ENCODE measurements at places on chromosomes 16 and 17.

DNA sequence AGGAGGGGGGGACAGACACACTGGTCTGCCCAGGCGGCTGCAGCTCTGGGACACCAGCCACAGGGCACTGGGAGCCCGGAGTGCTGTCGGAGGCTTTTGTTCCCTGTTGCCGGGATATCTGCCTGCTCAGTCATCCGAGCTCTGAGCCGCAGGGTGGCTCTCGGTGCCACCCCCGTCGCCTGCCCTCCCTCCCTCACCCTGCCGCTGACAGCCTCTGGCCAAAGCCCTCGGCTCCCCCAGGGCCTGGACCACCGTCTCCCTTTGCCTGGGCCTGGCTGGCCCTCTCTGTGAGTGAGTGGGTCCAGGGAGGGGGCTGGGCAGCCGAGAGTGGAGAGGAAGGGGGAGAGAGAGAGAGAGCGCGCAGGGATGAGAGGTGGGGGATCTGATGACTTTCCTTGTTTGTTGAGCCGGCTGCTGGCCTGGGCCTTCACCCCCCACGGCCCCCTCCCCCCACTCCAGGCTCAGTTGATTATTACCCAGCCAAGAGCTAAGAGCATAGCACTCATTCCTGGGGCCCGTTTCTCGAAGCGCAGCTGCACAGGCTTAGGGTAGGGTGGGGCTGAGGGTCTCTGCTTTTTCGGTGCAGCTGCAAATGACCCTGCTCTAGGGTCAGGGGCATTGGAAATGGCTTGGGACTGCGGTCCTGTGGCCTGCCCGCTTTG lies 2.7 kb downstream of the FOXJ1 start:
- DNase-seq = no peak

DNA sequence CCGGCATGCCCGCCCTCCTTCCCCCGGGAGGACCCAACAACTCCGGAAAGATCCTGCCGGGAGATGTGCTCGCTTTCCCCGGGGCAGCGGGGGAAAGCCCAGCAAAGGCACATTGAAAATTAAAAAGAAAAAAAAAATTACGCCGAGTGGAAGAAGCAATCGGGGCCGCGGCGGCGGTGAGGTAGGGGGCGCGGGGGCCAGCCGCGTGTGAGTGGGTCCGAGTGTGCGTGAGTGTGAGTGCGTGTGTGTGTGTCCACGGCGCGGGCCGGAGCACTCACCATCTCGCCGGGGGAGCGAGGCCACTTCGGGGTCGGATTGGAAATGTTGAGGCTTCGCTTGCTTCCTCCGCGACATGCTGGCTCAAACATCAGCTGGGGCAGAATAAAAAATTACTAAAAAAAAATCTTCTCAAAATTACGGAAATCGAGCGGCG lies at the start of gene SALL1:
Gene SALL1 (minus strand): TSS at position 383 of the 433 bp plus-strand sequence. CDS start 29 bp downstream, at position 354.
- no peak for DNase-seq

DNA sequence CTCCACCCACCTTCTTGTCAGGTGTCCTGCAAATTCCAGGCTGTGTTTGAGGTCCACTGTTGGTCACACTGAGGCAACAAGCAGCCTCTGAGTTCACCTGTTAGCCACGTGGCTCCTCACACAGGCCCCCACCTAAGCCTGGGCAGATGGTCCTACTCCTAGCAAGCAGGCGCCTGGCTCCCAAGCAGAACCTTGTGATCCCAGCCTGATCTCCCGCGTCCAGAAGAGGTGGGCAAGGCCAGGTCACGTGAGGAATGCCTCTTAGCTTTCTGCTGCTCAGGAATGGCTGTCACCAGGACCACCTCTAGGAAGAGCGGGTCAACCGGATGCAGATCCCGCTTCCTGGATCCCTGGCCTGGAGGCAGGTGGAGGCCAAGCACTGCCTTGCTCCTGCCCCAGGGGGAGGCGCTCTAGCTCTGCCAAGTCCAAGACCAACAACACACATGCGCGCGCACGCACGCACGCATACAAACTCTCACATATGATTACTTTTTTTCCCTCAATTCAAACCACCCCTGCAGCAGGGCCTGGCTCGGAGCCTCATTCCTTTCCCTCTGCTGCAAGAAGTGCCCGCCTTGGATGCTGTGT lies 9.5 kb downstream of the CYB561 start:
- no peak for DNase-seq

DNA sequence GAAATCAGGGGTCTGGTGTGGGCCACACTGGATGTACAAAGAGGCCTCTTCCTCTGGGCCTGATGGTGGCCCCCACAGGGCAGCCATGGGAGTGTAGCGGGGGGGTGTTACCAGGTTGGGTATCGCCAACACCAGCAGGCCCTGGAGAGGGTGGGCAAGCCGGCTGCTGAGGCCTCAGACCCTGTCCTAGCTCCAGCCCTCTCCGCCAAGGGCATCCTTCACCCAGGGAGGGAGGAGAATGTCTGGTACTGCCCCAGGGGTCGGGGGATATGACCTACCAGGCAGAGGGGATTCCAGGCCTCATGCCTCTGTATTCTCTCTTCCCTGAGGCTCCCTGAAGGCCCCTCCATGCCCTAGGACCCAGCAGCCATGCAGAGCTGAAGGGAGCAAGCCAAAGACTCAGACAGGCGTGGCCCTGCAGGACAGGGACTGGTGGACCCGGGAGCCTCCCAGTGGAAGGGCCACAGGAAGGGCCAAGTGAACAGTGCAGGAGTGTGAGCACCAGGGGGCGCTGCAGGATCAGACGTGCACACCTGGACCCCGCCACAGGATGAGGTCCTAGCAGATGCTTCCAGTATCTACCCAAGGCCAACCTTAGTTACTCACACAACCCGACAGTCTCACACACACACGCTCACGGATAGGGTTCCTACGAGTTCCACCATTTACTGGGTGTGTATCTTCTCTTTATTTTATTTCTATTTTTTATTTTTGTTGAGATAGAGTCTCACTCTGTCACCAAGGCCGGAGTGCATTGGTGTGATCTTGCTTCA lies 10.9 kb upstream of the CES4A start:
- peak; percentile 34 for DNase-seq

DNA sequence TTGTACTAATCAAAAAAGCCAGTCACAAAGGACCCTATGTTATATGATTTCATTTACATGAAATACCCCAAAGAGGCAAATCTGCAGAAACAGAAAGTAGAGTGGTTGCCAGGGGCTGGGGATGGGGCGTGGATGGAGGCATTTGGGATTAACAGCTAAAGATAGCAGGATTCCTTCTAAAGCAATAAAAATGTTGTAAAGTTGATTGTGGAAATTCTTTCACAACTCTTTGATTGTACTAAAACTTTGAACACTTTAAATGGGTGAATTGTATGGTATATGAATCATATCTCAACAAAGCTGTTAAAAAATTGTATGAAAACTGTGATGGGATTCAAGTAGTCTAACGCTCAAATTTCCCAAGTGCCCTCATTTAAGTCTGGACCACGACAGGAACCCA lies 630.8 kb downstream of the MAF start:
- no peak for DNase-seq

- DNase-seq = no peak
These were observed 134.9 kb upstream of the CDH5 start for GRCh38 chr16:66231452-66232160.

GRCh38 chr17:74592087-74592990 lies at the start of gene CD300LD:
Gene CD300LD (minus strand): TSS chr17:74592283. CDS start chr17:74592202, 81 bp downstream.
- DNase-seq = no peak

GRCh38 chr17:33668516-33668915 lies 375.4 kb upstream of the ASIC2 start:
- DNase-seq = no peak

DNA sequence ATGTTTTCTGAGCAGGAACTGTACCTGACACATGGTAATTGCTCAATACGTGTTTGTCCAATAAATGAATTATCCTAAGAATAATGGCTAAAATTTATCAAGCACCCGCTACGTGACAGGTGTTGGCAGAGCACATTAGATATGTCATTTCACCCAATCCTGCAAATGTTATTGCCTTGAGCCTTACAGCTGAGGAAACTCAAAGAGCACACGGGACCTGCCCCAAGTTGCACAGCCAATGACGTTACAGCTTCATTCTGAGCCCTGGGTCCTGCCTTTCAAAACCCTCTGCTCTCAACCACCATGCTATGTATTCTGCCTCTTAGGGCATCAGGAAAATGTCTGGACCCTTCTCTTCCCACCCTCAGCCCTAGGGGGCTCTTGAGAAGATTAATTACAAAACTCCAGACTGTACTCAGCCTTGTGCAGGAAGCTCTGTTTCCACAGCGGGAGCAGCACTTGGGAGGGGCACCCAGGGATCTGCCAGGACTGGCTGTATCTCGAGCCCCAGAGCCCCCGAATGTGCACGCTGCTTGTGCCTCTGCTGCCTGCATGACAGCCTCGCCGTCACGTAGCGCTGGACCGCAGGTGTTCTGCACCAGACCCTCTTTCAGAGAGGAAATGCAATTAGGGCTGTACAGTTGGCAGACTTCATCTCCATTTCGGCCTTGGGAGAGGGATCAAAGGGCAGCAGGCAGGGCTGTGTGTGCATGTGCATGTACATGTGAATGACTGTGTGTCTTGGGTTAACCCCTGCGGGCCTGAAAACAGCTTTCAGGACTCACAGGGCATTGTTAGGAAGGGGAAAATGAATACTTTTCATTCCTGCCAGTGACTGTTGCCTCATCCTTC lies 71.6 kb downstream of the GPR139 start:
- DNase-seq = no peak

DNA sequence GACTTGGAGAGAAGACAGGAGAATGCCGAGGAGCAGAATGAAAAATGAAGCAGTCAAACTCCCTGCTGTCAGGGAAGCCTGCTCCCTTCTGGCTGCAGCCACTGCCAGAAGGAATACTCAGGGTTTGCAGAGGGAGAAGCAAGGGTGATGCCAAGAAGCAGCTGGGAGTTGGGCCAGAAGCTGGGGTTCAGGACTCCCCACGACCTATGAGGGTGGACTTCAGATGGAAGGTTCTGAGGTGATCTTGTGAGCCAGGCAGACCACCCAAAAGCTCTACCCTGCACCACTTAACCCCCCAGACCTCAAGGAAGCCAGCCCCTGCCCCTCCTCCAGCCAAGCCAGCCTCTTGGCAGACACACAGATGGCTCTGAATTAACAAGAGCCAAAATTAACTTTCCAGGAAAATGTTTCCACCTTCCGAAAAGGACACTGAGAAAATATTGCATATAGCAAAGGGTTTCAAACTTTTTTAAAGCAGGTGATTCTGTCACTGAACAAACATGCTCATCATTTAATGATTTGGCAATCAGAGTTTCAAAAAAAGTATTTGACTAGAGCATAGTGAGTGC lies 126.0 kb upstream of the ERCC4 start:
- DNase-seq = no peak

DNA sequence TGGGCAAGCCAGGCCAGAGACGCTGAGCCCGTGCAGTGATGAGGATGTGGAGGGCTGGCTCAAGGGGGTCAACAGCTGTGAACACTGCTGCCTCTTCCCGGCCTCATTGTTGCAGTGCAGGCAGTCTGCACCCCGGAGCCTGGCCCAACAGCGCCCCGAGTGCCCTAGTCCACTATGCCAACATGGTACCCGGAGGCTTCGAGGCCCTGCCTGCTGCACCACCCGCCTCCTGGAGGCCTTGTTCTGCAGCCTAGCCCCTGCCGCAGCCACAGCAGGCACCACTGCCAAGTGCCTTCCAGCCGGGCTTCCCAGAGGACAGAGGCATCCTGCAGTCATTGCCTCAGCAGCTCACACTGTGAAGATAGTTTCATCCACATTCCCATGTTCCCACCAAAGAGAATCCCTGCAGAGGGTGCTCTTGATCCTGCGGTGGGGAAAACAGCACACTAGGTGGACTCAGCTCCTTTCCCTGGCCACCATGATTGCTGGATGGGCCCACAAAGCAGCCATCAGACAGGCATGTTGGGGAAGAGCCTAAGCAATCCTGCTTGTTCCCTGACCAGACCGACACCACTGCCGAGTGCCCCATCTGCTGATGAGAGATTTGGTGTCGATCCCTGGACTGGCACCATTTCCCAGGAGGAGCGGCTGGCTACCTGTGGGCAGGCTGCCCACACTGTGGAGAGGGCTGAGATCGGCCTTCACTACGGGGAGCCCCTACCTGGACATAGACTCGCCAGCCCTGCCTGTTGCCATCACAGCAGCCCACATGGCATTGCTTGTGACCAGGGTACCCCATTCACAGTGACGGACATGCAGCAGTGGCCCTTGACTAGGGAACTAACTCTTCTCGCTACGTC lies 44.9 kb downstream of the USP22 start:
- no peak for DNase-seq

GRCh38 chr16:54375071-54375470 lies 88.5 kb upstream of the IRX3 start:
- no peak for DNase-seq

GRCh38 chr17:44087319-44087718 lies 16.8 kb downstream of the G6PC3 start:
- no peak for DNase-seq

- no peak for DNase-seq
These were observed 11.2 kb downstream of the SULT1A2 start for GRCh38 chr16:28585674-28586073.

- no peak for DNase-seq
These were observed 1125.7 kb upstream of the GOT2 start for GRCh38 chr16:59859676-59860402.

DNA sequence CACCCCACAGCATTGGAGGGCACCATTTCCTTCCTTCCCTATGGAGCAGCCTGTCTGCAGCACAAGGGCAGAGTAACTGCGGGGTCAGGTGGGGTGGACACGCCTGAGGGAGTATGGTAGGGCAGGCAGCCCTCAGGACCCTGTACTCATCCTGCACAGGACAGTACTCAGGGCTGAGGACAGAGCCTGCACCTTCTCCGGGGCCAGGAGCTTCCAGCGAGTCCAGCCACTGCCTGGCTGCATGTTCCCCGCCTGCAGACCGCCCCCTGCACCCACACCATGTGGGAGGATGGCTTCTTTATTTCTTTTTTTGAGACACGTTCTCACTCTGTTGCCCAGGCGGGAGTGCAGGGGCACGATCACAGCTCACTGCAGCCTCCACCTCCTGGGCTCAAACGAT lies 47.6 kb upstream of the CDC42EP4 start:
- DNase-seq = no peak

DNA sequence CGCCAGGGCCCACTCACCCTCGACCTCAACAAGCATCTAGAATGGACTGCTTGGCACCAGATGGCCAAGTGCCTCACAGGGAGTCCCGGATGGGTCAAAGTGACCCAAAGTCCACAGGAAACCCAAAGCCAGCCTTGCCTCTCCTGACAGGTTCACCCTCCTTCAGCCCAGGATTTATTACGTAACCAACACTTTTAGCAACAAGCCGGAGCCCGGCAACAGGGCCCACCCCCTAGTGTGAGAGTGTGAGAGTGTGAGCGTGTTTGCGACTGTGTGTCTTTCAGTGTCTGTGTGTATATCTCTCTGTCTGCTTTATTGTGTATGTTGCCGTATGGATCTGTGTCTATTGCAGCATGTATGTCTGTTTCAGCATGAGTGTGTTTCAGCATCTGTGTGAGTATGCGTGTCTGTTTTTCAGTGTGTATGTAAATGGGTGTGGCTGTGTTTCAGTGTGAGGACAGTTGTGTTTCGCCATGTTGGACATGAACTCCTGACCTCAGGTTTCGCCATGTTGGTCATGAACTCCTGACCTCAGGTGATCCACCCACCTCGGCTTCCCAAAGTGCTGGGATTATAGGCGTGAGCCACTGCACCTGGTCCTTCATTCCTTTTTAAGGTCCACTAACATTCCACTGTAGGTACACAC lies 13.7 kb upstream of the PEMT start:
- DNase-seq = no peak

Data from NCI-H2029 (cell line).